Lower lobe of right lung (tissue), 2 donors: ENCODE measurements at places on chromosomes 5 and 9. TPM values are rescaled to one million over a fixed set of nuclear protein-coding genes. Genes with fewer than 3 reads are reported as not detected.

GRCh38 chr5:24623031-24623430 lies 21.7 kb downstream of the CDH10 start:
- H3K4me1 ChIP-seq: no peaks in the 10 kb centered on the region
- no peaks in the 10 kb centered on the region for H3K27me3 ChIP-seq
- no peaks in the 10 kb centered on the region for H3K36me3 ChIP-seq
- no peak overlapping the region for H3K27ac ChIP-seq

Gene IFNA2
- total RNA-seq: not detected

DNA sequence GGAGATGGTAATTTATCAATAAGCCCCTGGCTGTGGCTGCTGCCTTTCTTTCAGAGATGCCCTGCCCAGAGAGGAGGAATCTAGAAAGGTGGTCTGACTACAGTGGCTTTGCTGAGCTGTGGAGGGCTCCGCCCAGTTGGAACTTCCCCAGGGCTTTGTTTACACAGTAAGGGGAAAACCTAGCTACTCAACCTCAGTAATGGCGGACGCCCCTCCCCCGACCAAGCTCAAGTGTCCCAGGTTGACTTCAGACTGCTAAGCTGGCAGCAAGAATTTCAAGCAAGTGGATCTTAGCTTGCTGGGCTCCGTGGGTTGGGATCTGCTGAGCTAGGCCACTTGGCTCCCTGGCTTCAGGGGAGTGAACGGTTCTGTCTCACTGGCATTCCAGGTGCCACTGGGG lies 865.4 kb upstream of the ACO1 start:
- no peaks in the 10 kb centered on the region for H3K27me3 ChIP-seq
- no peaks in the 10 kb centered on the region for H3K4me1 ChIP-seq
- H3K27ac ChIP-seq: no peak overlapping the region

Gene C9orf50
- total RNA-seq: not detected

GRCh38 chr9:131885144-131885609 lies 145.3 kb upstream of the RAPGEF1 start:
- DNase-seq: peak; percentile 79
- H3K27me3 ChIP-seq: no peaks in the 10 kb centered on the region
- H3K27ac ChIP-seq: no peak overlapping the region
- no peak overlapping the region for H3K4me3 ChIP-seq

DNA sequence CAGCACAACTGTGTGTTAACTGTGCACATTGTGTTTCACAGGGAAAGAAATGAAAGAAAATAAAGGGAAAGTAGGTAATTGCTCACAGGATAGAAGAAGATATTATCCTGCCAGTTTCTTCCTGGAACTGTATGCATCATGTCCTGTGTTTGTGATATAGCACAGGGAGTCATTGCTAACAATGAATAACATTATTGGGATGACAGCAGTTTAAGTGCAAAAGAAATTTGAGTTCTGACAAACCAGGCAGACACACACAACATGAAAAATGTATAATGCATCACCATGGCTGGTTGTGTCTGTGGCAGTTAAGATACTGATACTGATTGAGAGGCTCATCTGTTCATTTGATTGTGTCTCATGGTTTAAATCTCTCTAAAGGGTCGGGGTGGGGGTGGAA lies 145.4 kb downstream of the SPATA31D1 start:
- no peaks in the 10 kb centered on the region for H3K4me1 ChIP-seq
- no peak for DNase-seq
- no peaks in the 10 kb centered on the region for H3K36me3 ChIP-seq
- no peak overlapping the region for H3K4me3 ChIP-seq
- H3K27ac ChIP-seq: no peak overlapping the region
